ENCODE measurements at places on chromosomes 3 and 15.

DNA sequence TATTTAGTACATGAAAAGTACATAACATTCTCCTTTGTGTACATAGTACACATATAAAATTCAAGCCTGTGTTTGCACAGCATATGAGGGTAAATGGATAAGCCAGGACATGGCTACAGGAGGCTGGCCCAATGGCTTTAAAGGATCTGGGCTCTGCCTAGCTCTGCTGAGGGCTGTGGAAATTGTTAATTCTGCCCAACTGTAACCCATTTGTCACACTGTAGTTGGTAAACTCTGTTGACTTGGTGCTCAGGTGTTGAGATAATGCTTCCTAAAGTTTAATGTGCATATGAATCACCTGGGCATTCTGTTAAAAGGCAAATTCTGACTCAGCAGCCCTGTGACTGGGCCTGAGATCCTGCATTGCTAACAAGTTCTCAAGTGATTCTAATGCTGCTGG lies 196.5 kb upstream of the ZPLD1 start:
- no peak for DNase-seq

GRCh38 chr3:46701181-46701939 lies at the start of gene TMIE:
TMIE (plus strand) TSS chr3:46701392; CDS start chr3:46701488, 96 bp downstream.
- DNase-seq: no peak

GRCh38 chr3:56826831-56827722 lies 25.3 kb upstream of the ARHGEF3 start:
- no peak for DNase-seq

DNA sequence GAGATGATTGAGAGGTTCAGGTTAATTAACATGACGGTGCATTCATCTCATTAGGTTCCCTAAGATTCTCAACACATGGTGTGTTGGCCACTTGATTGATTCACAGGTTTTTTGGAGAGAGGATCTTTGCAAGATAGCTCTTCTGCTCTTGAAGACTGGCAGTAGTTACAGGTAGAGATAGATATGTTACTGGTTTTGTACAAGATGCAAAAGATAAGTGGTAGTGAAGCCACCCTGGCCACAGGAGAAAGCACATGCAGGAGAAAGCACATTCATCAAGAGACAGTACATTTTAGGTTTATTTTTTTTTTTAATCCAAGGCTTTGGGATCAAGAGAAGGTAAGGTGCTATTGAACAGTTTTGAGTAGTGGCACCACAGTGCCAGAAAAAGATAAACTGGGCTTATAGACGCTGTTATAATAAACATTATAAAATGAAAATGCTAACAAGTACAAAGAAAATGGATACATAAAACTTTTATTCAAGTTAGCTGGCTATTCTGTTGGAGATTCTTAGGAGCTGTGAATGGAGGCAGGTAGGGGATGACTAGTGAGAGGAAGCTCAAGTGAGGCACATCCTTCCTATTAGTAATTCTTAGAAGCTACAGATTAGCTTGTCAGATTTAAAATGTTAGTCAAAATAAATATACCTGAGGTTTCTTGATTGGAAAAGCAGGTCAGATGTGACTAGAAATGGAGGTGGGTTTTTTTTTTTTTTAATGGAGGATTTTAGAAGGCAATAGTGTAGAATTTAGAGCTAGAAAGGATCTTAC lies 10.8 kb downstream of the SELENOT start:
- DNase-seq: peak; percentile 50

DNA sequence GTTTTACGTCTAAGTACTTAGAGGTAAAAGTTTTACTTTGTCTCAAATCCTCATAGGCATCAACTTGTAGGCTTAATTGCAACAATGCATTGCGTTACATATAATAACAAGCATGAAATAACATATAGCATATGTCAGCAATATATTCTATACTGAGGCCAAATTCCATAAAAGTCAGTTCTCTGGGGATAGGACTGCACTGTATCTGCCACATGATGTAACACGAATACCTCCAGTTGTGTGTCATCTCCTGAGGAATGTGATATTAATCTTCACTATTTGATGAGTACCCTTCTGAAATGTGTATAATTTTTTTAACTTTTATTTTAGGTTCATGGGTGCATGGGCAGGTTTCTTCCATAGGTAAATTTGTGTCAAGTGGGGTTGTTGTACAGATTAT lies 126.4 kb downstream of the IMPG2 start:
- DNase-seq: peak; percentile 24
